GM23248 (cell line): ENCODE measurements at places on chromosomes 4 and X. TPM values are rescaled to one million over a fixed set of nuclear protein-coding genes. Genes with fewer than 3 reads are reported as not detected.

Gene CCNA2
- 33.1 and 33.7 TPM in 2 replicates for polyA plus RNA-seq

DNA sequence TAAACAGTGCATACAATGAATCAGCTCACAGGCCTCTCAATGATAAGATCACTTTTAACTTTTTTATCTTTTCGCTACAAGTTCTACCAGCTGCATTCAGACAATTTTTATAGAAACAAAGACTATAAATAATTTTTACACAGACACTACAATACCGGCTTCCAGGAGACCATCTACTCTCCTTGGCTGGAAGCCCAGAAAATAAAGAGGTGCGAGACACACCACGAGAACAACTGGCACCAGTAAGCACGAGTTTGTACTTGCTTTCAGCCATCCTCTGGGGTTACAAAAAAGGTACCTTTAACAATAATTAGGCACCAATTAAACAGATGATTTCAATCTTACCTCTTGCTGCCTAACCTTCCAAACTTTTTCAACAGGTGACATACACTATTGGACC, 11.2 kb upstream of the PRDX4 start:
- DNase-seq = no peak

DNA sequence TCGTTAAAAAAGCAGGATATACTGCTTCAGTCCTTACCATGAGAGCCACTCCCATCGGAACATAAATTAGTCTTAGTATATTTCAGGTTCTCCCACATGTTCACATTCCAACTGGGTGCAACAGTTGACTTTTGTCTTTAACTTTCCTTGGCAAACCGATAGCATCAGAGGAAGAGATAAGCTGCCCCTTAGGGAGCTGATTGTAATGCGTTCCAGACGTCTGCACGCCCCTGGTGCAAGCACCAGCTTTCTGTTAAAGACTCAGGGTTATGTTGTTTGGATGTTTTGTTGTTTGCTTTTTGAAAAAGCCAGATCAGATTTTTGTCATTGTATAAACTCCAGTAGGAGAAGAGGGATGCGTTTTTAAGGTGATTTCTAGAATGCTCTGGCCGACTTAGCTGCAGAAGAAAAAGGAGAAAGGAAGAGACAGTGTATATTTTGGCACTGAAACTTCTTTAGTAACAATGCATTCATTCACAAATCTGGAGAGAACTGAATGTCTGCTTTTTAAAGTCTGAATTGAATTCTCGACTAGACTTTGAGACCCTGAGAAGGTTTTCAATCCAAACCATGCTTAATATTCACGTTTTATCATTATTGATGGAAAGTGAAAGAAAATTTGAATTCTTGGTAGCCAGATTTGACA, 160.9 kb downstream of the CBR4 start:
- DNase-seq = peak; percentile 32

GRCh38 chr4:128320656-128321055, 33.0 kb upstream of the PGRMC2 start:
- peak; percentile 30 for DNase-seq

DNA sequence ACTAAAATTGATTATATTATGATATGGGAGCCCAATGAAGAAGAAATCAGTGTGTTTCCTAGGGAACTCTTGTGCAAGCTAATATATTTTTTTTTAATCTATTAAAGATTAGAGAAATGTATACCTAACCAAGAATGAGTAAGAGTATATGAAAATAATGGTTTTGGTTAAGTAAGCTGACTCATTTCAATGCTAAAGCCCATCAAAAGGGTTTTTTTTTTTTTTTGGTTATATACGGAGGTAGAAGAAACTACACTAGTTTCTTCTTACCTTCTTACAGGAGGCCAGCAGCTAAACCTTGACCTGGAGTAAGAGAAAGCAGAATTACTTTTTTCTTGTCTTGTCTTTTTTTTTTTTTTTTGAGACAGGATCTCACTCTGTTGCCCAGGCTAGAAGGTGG, 27.5 kb downstream of the RUFY3 start:
- DNase-seq = no peak
